ENCODE measurements at places on chromosomes 5 and 9.

DNA sequence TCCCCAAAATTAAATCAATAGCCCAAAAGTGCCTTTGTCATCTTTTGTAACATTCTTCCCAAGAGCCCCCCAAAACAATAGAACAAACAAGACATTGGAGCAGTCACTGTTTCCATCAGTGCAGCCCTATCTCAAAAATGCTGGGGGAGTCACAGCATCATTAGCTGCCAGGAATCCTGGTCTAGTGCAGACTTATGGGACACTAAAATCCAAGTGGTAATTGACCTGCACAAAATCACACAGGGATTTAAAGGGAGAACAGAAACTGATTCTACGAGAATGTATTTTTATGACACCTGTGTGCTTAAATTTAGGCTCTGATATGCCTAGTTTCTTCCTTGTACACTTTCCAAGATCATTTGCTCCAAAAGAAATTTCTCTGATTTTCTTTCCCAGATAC, 172.9 kb downstream of the GLIS3 start:
- no peak for DNase-seq

DNA sequence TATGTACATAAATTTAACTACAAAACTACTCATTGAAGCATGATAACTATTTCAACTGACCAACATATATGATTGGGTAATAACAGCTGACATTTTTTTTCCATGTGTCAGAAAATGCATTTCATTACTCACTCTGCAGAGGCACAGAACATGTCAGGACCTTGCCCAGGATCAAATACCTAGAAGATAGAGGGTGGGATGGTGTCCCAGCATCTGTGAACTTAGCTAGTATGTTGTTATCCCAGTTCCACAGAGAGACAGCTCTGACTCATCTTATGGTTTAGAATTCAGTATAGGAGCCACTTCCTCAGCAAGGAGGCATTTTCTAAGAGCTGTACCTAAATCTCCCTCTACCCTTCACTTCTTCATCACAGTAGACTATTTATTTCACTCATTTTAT, 1198.6 kb upstream of the ACO1 start:
- DNase-seq, result no peak

DNA sequence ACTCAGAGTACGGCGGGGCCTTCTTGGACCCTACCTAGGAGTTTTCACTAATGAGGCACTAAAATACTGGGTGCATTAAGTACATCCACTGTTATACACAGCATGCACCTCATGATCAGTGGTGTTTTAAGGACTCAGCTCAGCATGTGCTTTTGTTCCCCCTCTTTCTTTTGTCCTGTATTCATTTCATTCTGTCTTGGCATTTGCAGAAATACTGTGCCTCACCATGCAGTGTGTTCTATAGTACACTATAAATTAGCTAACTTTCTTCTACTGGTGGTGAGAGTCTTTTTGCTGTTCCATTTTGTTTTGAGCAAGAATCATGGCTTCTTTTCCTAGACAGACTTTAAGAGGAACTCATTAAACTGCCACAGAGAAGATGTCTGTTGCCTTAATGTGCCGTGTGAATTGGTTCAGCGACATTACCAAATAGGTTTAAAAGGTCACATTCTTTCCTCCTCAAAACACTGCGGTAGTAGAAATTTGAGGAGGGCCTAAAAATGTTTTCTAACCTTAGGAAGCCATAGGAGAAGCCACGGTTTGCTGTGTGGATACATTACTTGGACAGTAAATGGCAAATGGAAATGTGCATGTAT, 276.6 kb downstream of the MAST4 start:
- no peak for DNase-seq

DNA sequence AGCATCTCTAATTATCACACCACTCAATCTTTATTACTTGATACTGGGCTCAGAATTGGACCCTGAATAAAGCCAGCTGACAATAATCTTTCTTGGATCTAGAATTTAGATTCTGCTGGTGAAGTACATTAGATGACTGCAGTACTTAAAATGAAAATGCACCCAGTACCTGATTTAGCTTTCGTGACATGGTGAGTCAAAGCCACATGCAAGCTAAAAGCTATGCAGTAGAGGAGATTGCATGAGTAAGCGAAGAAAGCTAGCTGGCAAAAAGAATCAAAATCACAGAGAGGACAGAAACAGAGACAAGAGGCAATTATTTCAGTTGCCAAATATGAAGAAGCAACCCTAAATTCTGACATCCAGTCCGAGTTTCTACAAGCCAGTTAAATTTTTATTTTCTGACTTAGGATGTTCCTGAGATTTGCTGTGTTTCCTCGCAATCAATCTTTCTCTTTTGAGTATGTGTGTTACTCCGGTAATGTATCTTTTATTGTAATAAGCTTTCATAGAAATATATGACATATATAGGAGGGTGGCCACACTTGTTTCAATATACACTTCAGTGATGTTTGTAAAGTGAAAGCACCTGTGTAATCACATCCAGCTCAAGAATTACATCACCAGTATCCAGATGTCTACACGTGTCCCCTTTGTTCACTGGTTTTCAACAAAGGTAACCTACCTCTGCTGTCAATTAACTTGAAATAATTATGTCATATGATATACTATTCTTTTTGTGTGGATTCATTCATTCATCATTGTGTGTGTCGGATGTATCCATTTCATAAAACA, 101.7 kb downstream of the CDH18 start:
- DNase-seq, result no peak

GRCh38 chr5:11931638-11932037, 27.4 kb upstream of the CTNND2 start:
- DNase-seq, result no peak

DNA sequence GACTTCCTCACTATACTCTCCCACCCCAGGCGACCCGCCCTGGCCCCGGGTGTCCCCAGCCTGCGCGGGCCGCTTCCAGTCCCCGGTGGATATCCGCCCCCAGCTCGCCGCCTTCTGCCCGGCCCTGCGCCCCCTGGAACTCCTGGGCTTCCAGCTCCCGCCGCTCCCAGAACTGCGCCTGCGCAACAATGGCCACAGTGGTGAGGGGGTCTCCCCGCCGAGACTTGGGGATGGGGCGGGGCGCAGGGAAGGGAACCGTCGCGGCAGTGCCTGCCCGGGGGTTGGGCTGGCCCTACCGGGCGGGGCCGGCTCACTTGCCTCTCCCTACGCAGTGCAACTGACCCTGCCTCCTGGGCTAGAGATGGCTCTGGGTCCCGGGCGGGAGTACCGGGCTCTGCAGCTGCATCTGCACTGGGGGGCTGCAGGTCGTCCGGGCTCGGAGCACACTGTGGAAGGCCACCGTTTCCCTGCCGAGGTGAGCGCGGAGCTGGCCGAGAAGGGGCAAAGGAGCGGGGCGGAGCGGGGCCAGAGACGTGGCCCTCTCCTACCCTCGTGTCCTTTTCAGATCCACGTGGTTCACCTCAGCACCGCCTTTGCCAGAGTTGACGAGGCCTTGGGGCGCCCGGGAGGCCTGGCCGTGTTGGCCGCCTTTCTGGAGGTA, 2.1 kb downstream of the CA9 start:
- no peak for DNase-seq

DNA sequence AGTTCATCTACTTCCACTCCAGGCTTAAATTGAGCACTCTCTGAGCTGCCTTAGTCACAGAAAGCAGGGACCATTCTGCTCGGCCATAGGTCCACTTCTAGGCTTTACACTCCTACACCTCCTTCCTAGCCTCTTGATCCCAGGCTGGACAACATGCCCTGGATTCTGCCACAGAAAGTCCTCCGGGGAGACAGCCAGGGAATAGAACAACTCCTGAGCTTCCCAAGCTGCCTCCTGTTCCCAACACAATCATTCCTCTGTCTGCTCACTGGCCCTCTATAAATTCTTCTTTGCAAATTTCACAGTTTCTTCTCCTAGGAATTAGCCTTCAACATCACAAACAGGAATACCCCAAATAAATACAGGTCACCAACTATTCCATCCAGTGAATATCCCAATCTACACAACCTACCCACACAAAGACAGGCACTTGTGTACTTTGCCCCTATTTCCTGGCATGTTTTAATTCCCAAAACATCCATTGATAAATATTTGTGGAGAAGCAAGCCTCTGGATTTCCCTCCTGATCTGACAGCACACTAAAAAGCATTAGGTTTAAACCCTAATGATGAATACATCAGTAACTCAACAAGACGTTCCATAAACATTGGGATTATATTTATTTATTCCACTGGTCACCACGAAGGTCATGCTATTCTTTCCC, 125.5 kb downstream of the ENC1 start:
- no peak for DNase-seq

- no peak for DNase-seq
Measured at GRCh38 chr9:137020771-137021567, 7.1 kb downstream of the ABCA2 start.

DNA sequence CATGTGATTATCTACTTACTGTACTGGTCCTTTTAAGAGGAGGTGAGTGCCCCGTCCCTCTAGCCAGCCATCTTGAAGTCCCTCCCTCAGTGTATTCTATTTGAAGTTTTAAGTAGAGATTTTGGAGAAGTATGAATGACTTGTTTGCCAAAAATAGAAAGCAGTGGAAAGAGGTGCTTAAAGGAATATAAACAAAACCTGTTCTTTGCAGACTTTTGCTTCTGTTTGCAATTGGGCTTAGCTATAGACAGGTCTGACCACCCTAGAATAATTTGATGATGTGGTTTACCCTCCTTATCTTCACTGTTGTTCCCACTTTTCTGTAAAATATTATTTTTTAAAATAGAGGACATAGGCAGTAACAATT, 21.2 kb downstream of the OSMR start:
- DNase-seq, result no peak

DNA sequence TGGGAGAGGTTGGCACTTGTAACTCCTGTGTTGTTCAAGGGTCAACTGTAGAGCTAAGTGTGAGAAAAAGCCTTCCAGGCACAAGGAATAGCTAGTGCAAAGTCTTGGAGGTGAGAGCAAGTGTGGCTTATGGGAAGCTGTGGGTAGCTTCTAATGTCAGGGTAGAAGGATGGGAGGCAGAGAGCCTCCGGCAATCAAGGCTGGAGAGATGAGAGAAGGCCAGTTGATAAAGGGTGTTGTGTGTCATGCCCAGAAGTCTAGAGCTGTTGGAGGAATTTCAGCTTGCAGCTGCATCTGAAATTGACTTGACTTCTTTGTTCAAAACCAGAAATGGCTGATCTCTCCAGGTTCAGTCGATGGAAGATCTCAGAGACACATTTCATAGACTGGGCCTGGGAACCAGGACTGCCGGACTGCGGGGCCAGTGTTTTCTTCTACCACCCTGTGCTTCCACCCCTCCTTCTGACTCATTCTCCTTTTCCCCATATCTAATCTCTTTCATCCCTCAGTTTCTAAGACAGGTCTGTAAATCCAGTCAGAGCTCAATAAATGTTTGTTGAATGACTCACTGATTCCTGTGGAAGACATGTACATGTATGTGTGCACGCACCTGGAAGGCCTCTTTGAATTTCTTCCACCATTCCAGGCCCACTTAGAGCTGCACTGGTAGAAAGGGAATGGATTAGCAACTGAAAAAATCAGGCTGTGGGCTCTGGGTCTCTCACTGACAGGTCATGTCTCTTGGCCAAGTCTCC, 67.8 kb upstream of the KLF4 start:
- no peak for DNase-seq

- DNase-seq, result no peak
Measured at GRCh38 chr9:16559418-16560188, 310.9 kb downstream of the BNC2 start.

- DNase-seq, result no peak
Measured at GRCh38 chr5:141504216-141504615, 15.3 kb downstream of the PCDHGC5 start.

DNA sequence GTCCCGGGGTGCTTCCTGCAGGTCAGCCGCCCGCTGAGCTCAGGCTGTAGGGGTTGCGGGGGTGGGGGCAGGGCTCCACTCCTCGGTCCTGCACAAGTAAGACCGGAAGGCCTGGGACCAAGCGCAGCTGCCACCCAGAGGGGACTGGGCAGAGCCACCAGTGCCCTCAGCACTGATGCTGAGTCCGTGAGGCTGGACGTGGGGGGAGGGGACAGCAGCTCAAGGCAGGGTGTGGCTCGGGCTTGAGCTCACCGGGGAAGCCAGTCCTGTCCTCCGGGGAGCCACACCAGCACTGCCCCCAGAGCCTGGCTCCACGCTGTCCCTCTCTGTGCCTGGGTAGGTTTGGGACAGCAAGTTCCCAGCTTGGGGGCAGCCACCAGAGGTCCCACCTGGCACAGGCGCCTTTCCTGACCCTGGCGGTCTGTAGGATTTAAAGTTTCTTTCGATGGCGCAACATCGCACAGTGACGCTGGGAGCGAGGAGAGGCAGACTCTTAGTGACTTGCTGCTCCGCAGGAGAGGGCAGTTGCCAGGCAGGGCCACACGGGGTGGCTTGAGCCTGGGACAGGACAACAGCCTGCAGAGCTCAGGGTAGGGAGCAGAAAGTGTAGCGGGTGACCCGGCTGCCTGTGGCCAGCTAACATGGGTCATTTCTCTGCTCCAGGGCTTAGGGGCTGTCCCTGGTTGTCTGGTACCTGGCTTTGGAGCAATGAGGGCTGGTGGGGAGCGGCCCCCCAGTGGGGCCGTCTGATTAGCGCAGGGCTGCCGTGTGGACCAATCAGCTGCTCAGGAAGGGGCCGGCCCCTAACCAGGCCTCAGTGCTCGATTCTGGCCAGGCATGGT, 5.7 kb downstream of the LCN1 start:
- DNase-seq, result no peak

DNA sequence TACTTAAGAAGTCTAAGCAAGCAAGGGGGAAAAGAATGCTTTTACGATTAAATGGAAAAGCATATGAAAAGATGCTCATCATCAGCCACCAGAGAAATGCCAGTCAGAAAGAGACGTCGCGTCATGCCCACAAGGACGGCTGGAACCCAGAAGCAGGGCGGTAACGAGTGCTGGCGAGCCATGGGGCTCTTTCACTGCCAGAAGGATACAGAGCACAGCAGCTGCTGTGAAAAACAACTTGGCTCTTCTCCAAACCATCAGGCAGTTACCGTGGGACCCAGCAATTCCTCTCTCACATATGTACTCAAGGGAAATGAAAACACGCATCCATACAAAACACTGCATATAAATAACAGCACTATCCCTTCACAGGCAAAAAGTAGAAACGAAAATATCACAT, 95.5 kb downstream of the CAMSAP1 start:
- no peak for DNase-seq

DNA sequence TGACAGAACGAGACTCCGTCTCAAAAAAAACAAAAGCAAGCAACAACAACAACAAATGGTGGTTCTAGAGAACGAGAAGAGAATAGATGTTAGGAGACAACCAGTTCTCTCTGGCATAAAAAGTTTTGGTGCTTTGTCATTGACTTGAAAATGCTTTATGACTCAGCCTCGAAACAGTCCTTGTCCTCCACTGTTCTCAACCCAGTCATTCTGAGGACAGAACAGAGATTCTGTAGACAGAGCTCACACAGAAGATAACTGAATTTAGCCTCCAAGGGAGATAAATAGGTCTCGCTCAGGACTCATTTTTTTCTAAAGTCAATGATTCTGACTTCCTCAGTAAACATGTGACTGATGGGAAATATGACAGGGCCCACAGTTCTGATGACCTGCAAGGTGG, 76.0 kb upstream of the FSTL4 start:
- no peak for DNase-seq

GRCh38 chr5:96809921-96810320, 2.2 kb upstream of the ERAP1 start:
- no peak for DNase-seq

GRCh38 chr9:98144076-98144475, 25.1 kb upstream of the TRIM14 start:
- no peak for DNase-seq

All from activated CD4-positive, CD25-positive, alpha-beta regulatory T cell treated with anti-CD3 and anti-CD28 coated beads, Interleukin-2, amount 50 U/mL, for 16 hours (primary cell).